LHCN-M2 (cell line): ENCODE measurements at places on chromosomes 5 and 9. TPM values are rescaled to one million over a fixed set of nuclear protein-coding genes. Genes with fewer than 3 reads are reported as not detected.

The RECK gene
- 10.6 and 12.2 TPM in 2 replicates for total RNA-seq

- no peak for DNase-seq
These were observed 58.0 kb downstream of the RCL1 start for GRCh38 chr9:4850603-4851310.

The TPPP gene
- total RNA-seq, result 0.06 TPM in 1 of 2 replicates, not detected in the other

- peak; percentile 75 for DNase-seq
These were observed 24.9 kb upstream of the SMU1 start for GRCh38 chr9:33101104-33101951.

The ASPN gene
- not detected in 2 replicates for total RNA-seq

The SFXN1 gene
- total RNA-seq, result 105 and 181 TPM in 2 replicates

DNA sequence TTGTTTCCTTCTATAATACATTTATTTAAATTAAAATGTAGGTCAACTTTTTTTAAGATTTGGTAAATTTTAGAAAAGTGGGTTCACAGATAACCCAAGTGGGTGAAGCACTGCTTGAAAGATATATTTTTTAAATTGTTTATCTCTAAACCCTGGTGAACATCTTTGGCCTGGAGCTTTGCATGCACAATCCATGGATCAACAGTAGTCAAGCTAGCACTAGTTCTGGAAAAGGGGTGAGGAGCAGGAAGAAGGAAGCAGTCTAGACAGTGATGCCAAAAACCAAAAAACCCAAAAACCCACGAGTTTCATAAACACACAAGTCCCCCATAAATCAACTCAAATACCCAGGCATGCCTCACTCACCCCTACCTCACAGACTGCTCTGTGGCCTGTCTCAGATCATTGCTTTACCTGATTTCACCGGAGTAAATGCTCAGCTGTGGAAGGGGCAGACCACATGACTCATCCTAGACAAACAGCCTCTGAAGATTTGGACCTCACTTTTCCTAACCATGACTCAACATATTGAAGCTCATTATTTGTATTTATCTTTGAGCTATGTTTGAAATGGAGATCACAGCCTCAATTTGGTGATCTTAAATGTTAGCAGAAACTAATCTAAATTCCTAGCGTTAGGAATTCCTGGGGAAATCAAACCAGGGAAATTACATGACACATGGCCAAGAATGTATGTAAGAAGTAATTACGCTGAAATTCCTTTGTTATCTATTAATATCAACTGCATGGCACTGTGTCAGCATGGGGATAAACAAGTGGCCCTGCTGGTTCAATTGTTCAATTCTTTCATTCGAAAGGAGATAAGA, 149.6 kb downstream of the ZNF608 start:
- peak; percentile 90 for DNase-seq

The SLCO6A1 gene
- not detected in 2 replicates for total RNA-seq

The ZFP37 gene
- 3.3 and 4.9 TPM in 2 replicates for total RNA-seq

DNA sequence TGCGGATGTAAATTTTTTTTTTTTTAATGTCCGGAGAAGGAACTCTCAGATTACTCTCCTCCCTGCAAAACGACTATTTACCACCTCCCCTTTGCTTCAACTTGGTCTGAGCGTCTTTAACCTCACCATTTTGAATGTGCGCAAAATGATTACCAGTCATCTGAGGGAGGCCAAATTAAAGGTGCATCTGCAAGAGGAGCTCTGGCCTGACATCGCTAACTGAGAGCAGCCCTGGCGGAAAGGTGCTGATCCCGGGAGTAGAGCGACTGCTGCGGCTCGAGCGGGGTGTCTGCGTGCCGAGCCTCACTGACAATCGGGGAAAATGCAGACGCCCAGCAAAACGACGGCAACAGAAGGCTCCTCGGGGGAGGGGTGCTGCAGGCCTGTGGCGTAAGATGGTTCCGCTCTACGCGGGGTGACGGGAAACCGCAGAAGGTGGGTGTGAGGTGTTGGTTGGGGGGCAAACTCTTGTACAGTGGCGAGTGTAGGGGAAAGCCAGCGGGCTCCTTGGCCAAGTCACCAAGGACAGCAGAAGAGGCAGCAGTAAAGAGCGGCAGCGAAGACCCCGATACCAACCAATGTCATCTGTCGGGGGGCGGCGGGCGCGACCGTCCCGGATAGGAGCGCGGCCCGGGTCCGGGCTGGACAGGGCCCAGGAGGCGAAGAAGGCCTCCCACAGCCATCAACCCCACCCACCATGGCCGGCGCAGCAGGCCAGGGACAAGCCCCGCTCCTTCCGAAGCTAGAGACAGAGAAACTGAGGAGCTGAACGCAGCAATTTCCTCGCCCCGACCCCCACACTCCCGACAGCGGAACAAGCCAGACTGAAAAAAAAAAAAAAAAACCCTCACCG, 557 bp downstream of the PJA2 start:
- peak; percentile 75 for DNase-seq

- no peak for DNase-seq
These were observed 6.2 kb downstream of the LNPEP start for GRCh38 chr5:96942078-96942477.

DNA sequence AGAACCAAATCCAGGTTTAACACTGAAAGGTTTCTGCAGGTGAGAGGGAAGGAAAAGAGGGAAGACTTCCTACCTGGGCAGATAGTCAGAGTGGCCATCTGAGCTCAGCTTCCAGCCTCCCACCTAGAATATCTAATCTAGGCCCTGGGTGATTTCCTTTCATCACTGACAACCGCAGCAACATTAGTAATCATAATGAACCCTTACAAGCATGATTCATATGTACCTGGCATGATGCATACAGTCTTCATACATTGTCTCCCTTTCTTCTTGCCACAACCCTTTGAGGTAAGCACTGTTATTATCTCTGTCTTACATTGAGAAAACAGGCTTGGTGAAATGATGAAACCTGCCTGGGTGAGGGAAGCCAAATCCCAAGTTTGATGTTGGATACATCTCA, 13.5 kb downstream of the AFAP1L1 start:
- DNase-seq, result no peak

The GFI1B gene
- 0.06 TPM in 1 of 2 replicates, not detected in the other for total RNA-seq

DNA sequence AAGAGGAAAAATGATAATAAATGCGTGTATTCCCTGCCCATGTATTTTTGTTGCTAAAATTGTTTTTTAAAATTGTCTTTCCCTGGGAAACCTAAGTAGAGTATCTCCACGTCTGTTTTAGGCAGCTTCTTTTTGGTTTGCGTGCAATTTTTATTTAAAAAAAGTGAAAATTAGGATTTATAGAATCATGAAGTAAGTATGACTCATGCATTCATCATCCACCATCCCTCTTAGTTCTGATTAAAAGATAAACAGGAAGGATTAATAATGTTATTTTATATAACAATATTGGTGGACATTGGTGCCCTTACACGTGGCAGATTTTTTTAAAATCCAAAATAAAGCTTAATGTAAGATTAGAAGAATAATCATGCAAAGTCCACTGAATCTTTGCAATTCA, 358.7 kb downstream of the MED10 start:
- no peak for DNase-seq

The TAF9 gene
- total RNA-seq, result 75.7 and 84.4 TPM in 2 replicates

- no peak for DNase-seq
These were observed 165.9 kb downstream of the PAPPA start for GRCh38 chr9:116319480-116319879.

DNA sequence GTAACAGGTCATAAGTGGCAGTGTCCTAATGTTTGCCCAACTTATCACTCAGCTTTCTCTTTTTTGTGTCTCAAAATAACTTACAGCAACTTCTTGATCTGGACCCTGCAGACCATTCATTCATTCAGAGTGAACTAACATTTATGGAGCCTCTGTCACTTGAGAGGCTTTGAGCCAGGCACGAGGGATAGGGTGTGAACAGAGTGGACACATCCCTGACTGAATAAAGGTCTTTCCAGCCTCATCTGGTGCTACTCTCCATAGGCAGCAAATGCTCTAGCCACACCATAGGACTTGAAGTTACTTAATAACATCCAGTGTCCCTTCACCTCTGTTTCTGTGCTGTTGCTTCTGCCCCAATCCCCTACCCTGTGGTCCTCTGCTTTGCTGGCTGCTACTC, 212.1 kb upstream of the FBN2 start:
- no peak for DNase-seq

DNA sequence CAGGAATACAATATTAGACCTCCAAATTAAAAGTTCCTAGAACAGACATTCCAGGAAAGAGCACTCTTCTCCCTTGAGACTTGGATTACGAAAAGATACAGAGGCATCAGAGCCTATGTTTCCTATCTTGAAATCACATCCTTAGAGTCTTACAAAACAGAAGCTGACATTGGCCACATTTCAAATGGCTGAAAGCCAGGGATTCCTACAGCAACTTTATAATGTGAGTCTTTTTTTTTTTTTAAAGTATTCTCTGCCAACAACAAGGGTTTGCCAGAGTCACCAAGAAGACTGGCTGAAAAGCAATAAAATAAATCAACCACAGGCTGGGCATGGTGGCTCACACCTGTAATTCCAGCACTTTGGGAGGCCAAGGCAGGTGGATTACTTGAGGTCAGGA, 63.1 kb downstream of the TRPM6 start:
- peak; percentile 66 for DNase-seq

GRCh38 chr5:126984632-126985031, 45.7 kb downstream of the MARCHF3 start:
- no peak for DNase-seq

The LECT2 gene
- total RNA-seq, result not detected in 2 replicates

DNA sequence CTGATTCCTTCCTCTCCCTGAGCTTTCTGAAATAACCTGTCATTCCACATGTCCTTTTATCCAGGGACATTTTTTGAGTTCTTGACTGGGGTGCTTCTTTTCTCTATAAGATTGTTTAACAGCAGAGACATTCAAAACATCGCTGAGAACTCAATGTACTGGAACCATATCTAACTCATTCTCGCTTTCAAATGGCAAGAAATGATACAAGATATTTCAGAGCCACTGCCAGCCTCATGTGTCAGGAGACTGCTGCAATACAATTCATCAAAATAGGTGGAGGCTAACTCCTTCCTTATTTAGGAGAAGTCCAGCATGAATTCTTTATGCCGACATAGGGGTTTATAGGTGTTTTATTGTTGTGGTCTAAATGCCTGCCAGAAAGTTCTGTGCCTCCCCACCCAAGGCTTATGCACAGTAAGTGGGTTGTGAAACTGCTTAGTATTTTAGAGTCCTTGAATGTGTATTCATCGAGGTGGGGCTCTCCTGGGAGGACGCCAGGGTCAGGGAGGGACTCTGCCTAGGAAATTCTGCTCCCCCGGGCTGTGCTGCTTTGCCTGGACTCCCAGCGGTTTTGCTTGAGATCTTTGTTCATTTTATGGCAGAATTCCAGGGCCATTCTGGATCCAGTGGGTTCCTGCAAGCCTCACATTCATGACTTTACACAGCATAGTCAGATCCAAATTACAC, 53.9 kb downstream of the ZNF474 start:
- peak; percentile 84 for DNase-seq

DNA sequence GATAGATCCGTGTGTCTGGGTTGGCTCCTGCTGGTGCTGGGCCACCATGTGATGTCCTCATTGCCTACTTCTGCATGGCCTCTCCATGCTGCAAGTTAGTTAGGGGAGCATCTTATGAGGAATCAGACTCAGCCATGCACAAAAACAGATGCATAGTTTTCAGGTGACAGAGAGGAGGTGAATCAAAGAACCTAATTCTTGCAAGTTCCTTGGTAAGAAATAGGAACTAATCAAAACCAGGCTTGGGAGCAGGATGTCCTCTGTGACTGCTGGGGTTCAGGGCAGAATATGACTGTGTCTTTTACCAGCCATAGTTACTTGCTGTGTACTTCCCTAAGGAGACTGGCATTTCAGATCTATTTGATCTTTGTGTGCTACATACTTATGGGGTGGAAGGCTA, 61.6 kb downstream of the C9orf152 start:
- no peak for DNase-seq

GRCh38 chr5:180156141-180156540, 52.9 kb downstream of the RASGEF1C start:
- DNase-seq, result no peak

- no peak for DNase-seq
These were observed 42.9 kb upstream of the ALDOB start for GRCh38 chr9:101478444-101478843.
